ENCODE measurements at places on chromosomes 4 and X. TPM values are rescaled to one million over a fixed set of nuclear protein-coding genes. Genes with fewer than 3 reads are reported as not detected.

DNA sequence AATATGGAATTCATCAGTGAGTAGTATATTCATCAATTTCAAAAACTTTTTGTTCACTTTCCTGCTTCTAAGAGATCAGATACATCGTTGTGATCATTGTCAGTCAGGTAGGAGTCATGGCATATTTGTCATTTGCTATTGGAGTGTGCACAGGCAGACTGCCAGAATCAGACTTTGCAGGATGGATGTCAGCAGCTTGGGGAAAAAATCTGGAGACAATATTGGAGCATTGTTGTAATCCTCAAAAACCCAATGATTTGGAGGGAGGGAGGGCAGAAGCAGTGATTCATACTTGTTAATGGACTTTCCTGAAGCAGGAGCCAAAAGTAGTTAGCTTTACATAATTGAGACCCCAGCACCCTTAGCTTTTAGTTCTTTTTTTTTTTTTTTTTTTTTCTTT lies 59.6 kb upstream of the DRP2 start:
- no peak for DNase-seq

DNA sequence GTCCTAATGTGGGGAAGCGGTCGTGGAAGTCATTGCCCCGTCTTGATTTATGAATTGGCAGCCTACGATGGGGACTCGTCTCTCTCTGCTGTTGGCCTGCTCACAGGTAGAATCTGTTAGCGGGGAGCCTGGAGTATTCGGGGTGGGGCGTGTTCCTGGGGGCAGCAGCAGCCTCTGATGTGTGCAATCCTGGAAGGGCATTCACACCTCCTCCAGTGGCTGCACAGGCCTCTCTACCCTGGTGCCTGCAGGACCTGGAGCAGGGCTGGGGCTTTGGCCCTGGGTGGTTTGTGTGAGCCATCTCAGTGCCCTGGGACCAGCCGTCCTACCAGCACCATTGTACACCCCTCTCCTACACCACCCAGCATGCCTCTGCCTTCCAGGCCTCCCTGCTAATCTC lies 340.9 kb downstream of the ARHGAP10 start:
- no peak for DNase-seq

- no peak for DNase-seq
These were observed 13.2 kb downstream of the SPOCK3 start for GRCh38 chr4:167221084-167221483.

DNA sequence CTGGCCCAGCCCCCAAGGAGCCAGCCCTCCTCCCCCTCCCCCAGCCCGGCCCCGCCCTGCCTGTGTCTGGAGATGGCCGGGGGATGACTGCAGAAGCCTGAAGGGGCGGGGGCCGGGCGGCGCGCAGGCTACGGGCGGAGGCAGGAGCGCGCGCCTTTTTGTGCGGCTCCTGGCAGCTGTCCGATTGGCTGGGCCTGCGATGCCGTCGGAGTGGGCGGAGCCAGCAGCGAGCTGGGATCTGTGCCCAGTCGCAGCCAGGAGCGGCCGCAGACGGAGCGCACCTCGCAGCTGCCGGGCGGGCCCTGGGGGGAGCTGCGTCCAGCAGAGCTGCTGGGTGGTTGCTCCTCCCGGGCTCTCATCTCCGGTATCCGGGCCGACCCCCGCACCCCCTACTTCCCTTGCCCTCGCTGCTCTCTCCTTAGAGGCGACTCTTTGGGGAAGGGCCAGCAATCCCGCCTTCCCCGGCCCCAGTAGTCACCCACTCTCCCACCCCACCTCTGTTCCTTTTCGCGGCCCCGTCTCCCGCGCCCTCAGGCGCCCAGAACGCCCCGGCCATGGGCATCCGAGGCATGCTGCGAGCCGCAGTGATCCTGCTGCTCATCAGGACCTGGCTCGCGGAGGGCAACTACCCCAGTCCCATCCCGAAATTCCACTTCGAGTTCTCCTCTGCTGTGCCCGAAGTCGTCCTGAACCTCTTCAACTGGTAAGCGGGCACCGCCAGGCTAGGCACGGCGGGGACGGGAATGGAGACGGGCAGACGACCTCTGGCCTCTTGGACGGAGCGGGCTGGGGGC lies at the start of gene GABRQ:
TSS of gene GABRQ (plus strand) at position 247 of the 794 bp plus-strand sequence. CDS start at position 555, 308 bp downstream.
- no peak for DNase-seq

GRCh38 chr4:39259571-39260330 lies 77.4 kb downstream of the WDR19 start:
- DNase-seq = no peak

DNA sequence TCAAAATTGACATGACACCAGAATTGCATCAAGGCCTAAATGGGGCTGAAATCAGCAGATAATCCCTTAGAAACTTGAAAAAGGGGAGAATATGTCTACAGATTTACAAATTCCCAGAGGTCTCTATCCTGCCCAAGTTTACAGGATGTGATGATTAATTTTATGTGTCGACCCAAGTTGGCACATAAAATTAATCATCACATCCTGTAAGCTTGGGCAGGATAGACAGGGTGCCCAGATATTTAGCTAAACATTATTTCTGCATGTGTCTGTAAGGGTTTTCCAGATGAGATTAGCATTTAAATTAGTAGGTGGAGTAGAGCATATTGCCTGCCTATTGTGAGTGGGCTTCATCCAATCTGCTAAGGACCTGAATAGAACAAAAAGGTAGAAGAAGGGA lies 52.3 kb downstream of the ARHGEF6 start:
- DNase-seq = no peak

DNA sequence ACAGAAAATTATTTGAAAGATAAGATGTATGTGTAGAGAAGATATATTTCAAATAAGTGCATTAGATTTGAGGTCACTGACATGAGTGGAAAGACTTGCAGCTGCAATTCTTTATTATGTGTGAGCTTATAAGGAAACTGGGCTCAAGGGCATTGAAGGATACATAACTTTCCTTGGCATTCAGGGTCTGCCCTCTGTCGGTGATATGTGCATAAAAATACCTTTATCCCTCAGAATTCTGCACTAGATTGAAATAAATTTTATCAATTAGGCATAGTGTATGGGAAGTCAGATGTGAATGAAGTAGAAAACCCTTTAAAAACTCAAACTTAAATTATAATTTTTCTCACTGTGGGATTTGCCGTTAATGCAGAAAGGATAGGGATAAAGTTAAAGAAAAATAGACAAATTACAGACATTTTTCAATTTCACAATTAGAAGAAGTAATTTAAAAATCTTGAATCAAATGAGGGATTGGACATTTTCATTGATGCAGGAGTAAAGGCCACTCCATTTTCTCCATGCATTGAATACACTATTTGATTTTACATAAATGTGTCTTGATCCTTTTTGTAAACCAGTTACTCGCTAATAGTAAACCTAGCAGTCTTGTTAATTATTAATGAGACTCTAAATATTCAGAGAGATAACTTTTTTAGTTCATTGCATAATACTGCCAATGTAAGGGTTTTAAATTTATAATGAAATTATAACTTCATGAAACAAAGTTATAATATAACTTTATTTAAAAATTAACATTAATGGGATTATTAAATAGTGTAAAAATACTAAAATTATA lies 21.0 kb upstream of the ETNPPL start:
- no peak for DNase-seq

DNA sequence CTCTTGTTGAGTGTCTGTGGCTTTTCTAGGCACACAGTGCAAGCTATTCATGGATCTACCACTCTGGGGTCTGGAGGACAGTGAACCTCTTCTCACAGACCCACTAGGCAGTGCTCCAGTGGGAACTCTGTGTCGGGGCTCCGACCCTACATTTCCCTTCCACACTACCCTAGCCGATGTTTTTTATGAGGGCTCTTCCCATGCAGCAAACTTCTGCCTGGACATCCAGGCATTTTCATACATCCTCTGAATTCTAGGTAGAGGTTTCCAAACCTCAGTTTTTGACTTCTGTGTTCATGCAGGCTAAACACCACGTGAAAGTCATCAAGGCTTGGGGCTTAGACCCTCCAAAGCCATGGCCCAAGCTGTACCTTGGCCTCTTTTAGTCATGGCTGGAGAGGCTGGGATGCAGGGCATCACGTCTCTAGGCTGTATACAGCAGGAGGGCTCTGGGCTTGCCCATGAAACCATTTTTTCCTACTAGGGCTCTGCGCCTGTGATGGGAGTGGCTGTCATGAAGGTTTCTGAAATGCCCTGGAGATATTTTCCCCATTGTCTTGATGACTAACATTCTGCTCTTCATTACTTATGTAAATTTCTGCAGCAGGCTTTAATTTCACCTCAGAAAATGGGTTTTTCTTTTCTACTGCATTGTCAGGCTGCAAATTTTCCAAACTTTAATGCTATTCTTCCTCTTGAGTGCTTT lies 249.8 kb upstream of the CPEB2 start:
- DNase-seq = no peak

DNA sequence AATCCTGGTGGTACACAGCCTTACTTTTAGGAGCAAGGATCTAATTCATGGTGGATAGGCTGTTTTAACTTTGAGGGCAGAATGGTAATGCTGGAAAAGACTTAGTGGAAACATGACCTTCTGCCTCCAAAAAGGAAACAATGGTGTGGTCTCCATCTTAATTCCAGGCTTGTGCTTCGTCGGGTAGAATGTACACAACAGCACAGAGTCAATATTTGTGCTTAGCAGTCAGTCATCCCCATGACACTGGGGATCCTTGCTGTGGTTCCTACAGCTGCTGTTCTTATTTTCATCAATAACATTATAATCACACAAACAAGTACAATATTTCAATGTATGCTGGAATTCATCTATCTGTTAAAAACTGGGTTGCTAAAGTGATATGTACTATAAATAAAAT lies 104.4 kb downstream of the HHIP start:
- no peak for DNase-seq

DNA sequence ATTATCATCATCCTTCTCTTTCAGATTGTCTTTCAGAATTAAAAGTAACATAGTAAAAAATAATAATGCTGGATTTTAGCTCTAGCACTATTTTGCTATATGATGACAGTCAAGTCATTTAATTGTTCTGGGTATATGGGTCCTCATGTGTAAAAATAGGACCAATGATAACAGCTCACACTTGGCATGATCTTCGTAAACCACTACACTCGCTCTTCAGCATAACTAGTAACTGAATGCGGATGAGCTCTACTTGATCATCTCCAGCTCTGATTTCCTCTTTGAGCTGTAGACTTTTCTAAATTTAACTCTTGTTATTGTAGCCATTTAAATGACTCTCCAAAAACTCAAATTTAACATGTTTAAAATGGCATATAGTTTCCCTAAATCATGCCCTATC lies 831.8 kb upstream of the HS3ST1 start:
- DNase-seq = no peak

DNA sequence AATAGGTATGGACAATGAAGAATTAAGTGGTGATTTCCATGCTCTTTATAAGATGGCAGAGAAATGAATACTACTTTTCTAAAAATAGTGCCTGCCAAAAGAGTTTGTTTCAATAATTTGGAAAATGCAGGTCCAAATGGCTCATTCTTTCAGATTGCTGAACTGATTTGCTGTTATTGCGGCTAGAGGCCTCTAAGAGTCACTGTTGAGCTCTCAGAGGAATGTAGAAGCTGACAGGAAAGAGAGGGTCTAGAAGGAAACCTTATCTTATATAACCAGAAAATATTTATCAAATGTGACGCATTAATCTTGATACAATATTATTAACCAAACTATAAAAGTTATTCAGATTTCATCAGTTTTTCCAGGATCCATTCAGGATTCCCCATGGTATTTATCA lies 65.7 kb upstream of the PAGE1 start:
- no peak for DNase-seq

The RIBC1 gene
- 0.23 TPM for polyA plus RNA-seq

The NHSL2 gene
- polyA plus RNA-seq = 0.06 TPM

The SSX3 gene
- not detected for polyA plus RNA-seq

The EPHA5 gene
- polyA plus RNA-seq = not detected

The GAB3 gene
- polyA plus RNA-seq = 0.28 TPM

The GASK1B gene
- 8.1 TPM for polyA plus RNA-seq
